ENCODE measurements at places on chromosomes 1 and 21. TPM values are rescaled to one million over a fixed set of nuclear protein-coding genes. Genes with fewer than 3 reads are reported as not detected.

The HES4 gene
- 34.0 TPM for total RNA-seq

DNA sequence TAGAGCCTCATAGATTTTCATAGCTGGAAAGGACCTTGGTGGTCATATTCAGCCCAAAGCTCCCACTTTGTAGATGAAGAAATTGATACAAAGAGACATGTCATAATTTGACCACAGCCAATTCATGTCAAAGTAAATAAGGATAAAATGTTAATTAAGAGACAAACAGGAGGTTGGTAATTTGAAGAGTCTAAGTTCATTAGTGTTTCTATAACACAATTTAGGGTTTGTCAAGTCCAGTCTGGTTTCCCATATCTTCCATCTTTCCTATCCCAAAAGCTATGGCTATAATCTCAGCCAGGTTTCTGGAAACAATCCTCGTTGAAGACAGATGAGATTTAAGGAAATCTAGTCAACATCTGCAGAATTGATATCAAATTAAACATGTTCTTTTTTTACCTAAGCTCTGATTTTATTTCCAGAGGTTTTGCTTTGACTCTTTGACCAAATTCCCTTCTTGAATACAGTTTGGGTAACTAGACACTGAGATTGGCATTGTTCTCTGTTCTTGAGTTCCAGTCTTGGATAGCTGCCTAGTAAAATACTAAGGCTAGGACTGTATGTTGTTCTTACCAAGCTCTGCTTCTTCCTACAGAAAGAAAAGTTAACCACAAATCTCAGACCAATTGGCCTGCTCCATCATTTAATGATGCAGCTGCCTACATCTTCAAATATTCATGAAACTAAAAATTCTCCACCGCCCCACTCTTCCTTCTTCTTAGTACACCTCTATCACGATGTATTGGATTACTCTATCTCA lies 62.0 kb downstream of the SLC44A5 start:
- no peak for DNase-seq

- no peak for DNase-seq
These were observed 97.2 kb downstream of the TBX15 start for GRCh38 chr1:118890851-118891384.

- no peak for DNase-seq
These were observed 20.7 kb downstream of the PHC2 start for GRCh38 chr1:33410091-33410701.

DNA sequence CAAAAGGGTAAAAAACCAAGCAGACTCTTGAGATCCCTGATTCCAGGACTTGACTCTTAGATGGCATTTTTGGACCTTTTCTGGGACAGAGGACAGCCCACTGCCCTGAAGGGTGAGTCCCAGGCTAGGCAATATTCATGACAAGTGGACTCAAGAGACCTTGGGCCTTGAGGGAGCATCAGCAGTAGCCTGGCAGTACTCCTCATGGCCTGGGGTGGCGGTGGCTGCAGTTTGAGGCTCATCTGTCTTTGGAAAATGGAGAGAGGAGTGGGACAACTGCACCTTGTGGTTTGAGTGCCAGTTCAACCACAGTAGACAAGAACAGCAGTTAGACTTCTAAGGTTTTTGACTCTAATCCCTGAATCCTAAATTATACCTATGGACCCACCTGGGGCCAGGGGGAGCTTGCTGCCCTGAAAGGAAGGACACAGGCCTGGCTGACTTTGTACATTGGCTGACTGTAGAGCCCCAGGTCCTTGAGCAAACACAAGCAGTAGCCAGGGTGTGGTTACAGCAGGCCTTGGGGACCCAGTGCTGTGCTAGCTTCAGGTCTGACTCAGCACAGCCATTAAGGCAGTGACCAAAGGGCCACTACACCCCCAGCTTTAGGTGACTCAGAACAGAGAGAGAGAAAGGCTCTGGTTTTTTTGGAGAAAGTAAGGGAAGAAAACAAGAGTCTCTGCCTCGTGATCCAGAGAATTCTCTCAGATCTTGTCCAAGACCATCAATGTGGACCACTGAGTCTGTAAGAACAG lies 1023.2 kb downstream of the KCNT2 start:
- DNase-seq = no peak

DNA sequence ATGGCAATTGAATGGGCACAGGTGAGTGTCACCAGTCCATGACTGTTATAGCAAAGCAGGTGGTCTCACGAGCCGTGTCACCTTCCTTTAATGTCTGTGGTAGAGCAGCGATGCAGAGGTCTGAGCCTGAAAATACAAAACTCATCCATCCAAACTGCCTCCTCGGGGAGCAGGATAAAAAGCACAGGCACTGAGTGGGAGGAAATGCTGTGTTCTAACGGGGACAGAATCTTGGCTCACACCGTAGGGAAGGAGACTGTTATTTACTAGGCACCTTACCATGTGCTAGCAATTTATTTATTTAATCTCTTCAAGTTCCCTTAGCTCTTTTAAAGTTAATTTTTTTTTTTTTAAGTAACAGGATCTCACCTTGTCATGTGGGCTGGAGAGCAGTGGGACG lies 1.2 kb downstream of the ASCL5 start:
- no peak for DNase-seq

- DNase-seq = peak; percentile 25
These were observed 6.8 kb upstream of the ACKR1 start for GRCh38 chr1:159197561-159198557.

The CYP4Z1 gene
- 0.71 TPM for total RNA-seq

DNA sequence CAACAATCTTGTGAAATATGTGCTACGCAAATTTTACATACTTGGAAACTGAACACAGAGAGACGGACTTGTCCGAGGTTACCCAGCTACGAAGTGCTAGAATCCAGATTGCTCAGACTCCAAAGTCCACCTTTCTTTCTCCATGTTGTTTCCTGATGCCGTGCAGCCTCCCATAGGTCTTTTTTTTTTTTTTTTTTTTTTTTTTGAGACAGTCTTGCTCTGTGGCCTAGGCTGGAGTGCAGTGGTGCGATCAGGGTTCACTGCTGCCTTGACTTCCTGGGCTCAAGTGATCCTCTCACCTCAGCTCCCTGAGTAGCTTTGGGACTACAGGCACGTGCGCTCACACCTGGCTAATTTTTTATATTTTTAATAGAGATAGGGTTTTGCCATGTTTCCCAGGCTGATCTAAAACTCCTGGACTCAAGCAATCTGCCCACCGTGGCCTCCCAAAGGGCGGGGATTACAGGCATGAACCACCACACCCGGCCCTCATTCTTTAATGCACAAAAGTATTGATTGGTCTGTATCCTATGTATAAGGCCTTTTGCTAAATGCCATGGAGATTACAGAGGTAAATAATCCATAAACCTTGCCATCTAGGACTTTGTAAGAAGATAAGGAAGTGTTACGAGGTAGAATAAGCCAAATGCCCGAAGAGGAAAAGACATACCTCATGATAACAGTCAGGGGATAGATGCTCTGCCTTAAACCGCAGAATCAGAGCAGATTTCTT lies 92.8 kb downstream of the C1orf21 start:
- DNase-seq = no peak

DNA sequence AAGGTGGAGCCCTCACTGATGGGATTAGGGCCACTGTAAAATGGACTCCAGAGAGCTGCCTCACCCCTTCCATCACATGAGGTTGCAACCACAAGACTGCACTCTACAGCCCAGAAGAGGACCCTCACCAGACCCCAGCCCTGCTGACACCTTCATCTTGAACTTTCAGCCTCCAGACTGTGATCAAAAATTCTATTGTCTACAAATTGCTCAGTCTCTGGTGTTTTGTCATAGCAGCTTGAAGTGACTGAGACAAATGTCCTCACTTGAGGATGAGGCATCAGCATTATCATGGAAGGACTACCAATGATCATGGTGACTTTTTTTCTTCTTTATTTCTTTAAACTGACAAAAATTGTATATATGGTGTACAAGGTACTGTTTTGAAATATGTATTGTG lies 26.7 kb upstream of the TRIM17 start:
- DNase-seq = no peak

DNA sequence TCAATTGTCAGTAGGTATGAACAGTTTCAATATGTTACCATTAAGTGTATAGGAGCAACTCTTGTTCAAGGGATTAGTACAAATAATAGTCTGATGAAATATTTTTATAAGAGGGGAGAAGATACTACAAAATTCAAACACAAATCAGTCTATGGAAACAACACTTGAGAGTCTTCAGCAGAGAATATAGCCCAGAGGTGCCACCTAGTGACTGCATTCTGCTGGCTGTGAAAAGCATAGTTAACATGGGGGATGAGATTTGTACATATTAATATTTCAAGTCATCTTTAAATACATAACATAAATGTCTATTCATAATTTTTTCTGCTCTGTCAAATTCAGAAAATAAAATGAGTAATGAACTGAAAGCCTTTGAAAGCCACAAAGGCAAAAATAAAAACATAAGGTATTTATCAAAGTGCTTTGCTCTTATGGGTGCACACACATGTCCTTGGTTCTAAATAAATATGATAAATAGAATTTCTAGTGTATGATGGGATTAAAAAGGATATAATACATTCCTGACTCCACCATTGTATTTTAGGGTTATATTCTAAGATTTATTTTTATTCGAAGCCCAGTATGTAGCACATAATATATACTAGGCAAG lies 440.9 kb upstream of the ZRANB2 start:
- DNase-seq = no peak

DNA sequence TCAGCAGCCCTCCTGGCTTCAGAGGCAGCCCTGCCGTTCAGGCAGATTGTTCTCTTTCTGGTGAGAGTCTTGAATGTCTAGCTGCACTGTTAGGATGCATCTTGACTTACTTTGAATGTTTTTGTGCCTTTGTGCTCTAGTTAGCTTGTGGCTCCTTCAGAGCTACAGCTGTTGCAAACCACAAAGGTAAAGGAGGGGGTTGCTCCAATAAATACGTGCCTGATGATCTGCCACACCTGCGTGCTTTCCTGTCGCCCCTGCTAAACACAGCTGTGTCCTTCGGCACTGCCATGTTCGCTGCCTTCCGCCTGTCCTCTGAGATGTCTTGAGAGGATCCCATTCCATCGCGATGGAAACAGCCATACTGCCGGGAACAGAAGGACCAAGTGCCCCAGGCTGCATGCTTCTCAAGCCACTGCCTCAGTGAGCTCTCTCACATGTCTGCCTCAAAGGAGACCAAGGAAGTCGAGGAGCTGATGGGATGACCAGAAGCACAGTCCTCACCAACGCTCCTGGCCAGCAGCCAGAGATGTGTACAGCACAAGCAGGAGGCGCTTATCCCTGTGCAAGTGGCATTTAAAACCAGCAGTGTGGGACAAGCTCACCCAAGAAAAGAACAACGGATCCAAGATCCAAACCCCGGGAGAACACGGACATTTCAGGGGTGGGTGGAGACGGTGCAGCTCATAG lies 12.0 kb upstream of the SMIM12 start:
- DNase-seq = no peak

- DNase-seq = no peak
These were observed 152.4 kb downstream of the HLX start for GRCh38 chr1:221031458-221032203.

The OR2W3 gene
- not detected for total RNA-seq

DNA sequence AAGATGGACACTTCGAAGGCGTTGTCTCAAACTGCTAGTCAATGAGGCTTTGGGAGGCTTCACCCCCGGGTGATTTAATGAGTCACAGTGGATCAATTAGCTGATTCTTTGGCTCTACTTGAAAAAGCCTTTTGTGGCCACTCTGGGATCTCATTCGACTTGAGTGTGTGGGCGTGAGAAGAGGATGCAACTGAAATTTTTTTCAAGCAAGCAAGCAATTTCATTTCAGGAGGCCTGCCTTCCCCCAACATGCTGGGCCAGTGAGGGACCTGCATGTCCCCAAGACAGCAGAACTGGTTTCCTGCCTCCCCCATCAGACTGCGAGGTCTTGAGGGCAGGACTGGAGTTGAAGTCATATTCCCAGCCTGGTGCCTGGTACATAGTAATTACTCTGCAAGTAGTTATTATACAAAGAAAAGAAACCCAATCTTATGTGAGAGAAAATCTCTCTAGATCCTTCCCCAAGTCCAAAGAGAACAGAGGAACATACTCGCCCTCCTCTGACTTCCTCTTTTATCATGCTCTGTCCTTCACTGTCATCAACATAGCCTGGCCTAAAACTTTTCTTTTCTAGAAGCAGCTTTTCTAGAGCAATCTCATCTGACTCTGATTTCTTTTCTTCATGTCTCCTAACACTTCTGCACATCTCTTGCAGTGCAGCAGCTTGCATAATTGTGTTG lies 22.7 kb downstream of the SYT6 start:
- no peak for DNase-seq

GRCh38 chr1:203508463-203509073 lies 14.6 kb downstream of the OPTC start:
- DNase-seq = peak; percentile 37

- DNase-seq = no peak
These were observed 32.8 kb upstream of the S1PR1 start for GRCh38 chr1:101203820-101204540.

DNA sequence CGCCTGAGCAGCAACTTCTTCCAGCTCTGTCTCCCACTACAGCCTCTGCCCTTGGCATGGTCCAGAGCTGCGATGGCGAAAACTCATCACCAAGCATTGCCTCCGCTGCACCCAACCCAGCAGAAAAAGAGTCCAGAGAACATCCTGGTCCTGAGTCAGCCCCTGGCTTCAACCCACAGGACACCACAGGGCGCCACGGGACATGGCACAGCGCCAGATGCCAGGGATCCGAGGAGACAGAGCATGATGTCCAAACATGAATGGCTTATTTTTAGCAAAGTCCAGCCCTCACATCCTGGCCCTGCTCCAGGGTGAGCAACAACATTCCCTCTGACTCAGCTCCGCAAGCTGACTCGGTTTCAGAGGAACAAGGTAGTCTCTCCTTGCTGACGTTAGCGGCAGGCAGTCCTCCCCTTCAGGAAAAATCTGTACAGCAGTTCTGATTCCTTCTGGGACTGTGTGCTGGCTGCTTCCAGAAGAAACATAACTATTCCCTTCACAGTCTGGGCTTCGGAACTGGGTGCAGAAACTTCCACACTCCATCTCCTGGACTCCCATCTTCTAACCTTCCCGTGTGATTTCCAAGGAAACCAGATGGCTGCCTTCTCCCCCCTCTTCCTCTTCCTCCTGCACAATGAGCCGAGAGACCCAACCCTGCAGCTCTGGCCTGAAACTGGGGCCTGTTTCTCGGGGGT lies 131.3 kb downstream of the TOMM20 start:
- peak; percentile 98 for DNase-seq

GRCh38 chr1:47711184-47711847 lies 273.5 kb downstream of the FOXD2 start:
- no peak for DNase-seq

GRCh38 chr1:46575778-46576177 lies 24.3 kb upstream of the KNCN start:
- no peak for DNase-seq

- DNase-seq = no peak
These were observed 43.3 kb downstream of the GPR88 start for GRCh38 chr1:100581096-100581705.

DNA sequence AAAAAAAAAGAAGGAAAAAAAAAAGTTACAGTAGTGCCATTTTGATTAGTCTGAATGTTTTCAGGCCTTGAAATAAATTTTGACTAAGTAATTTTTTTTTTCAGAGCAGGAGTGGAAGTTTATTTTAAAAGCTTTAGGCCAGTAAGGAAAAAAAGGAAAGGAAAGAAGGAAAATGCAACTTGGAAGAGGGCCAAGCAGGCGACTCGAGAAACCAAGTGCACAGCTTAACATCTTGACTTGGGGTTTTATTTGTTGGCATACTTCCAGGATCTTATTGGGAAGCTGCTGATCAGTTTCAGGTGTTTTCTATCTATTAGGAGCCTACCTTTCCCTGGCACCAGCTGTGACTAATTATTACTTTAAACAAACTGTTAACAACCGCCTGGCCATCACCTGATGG lies 41.7 kb downstream of the ATF3 start:
- DNase-seq = no peak

GRCh38 chr1:99216956-99217355 lies 47.3 kb upstream of the PLPPR4 start:
- no peak for DNase-seq

The RNF186 gene
- total RNA-seq = not detected

GRCh38 chr1:202915146-202915545 lies 11.9 kb downstream of the KLHL12 start:
- DNase-seq = no peak

Measured in left ventricle myocardium inferior (tissue), 1 donor.